ENCODE measurements at places on chromosomes 6 and 20. TPM values are rescaled to one million over a fixed set of nuclear protein-coding genes. Genes with fewer than 3 reads are reported as not detected.

Gene SUMO4
- 1.5 TPM for total RNA-seq

Gene GPX5
- not detected for total RNA-seq

Gene MDFI
- 62.6 TPM for total RNA-seq

Gene PDYN
- total RNA-seq: not detected

Gene CD93
- 3.7 TPM for total RNA-seq

Gene UNC93A
- total RNA-seq: not detected

Gene CEBPB
- 20.4 TPM for total RNA-seq

Gene ARMH2
- total RNA-seq: not detected

- DNase-seq: no peak
- no peak overlapping the region for H3K4me3 ChIP-seq
- H3K36me3 ChIP-seq: no peaks in the 10 kb centered on the region
- H3K4me1 ChIP-seq: peaks cover 63% of the 10 kb centered on the region
- H3K27ac ChIP-seq: peak overlapping the region; percentile 75
Observed at GRCh38 chr6:38024908-38025307, 205.4 kb downstream of the ZFAND3 start.

GRCh38 chr6:16494793-16495192 lies 256.4 kb downstream of the GMPR start:
- no peaks in the 10 kb centered on the region for H3K36me3 ChIP-seq
- H3K4me1 ChIP-seq: peaks cover 42% of the 10 kb centered on the region
- DNase-seq: no peak

DNA sequence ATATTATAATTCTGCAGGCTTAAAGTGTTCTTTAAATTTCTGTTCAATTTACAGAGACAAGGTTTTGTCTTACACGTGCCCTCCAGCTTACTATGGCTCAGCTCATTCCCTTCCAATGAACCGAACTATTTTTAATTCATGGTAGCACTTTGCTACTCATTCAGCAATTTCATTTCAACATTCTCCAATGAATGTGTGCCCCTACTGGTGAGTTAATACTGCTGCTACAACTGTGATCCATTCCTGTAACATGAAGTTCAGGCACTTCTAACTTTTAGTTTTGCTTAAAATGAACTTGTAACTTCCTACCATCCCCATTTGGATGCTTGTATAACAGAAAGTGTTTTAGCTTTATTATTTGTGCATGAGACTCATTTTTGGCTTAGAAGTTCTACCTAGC lies 99.7 kb downstream of the F13A1 start:
- DNase-seq: no peak
- no peaks in the 10 kb centered on the region for H3K27me3 ChIP-seq
- no peak overlapping the region for H3K27ac ChIP-seq
- no peak overlapping the region for H3K4me3 ChIP-seq
- peaks cover 28% of the 10 kb centered on the region for H3K4me1 ChIP-seq
- no peaks in the 10 kb centered on the region for H3K36me3 ChIP-seq

GRCh38 chr20:45341939-45342854 lies 6.0 kb downstream of the SDC4 start:
- no peak for DNase-seq
- peak overlapping the region; percentile 40 for H3K4me3 ChIP-seq
- no peaks in the 10 kb centered on the region for H3K36me3 ChIP-seq
- H3K27me3 ChIP-seq: no peaks in the 10 kb centered on the region
- H3K27ac ChIP-seq: peak overlapping the region; percentile 96
- H3K4me1 ChIP-seq: peaks cover 90% of the 10 kb centered on the region

DNA sequence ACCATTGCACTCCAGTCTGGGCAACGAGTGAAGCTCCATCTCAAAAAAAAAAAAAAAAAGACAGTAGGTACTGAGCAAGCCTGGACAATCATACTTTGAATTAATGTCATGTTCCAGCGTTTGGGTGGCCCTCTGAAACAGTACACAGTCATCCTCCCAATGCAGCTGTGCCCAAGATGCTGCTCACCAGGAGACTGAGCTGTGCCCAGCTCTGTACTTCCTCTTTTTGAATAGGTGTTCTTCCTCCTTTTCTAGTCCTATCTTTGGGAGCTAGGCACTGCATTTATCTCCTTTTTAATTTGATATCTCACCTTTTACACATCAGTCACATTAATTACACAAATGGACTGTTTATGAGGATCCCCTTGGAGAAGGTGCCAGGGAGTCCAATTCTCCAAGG lies 101.5 kb downstream of the RPP40 start:
- no peak overlapping the region for H3K4me3 ChIP-seq
- no peak for DNase-seq
- H3K27me3 ChIP-seq: no peaks in the 10 kb centered on the region
- H3K4me1 ChIP-seq: peaks cover 7% of the 10 kb centered on the region

- H3K36me3 ChIP-seq: no peaks in the 10 kb centered on the region
- peaks cover 4% of the 10 kb centered on the region for H3K4me1 ChIP-seq
- no peak overlapping the region for H3K4me3 ChIP-seq
Observed at GRCh38 chr6:35512006-35512405, 690 bp downstream of the TULP1 start.

- no peaks in the 10 kb centered on the region for H3K27me3 ChIP-seq
- no peak overlapping the region for H3K4me3 ChIP-seq
- H3K27ac ChIP-seq: no peak overlapping the region
- H3K4me1 ChIP-seq: peaks cover 5% of the 10 kb centered on the region
Observed at GRCh38 chr6:114061741-114062140, 90.8 kb upstream of the HDAC2 start.

GRCh38 chr6:147274776-147275175 lies 70.6 kb downstream of the STXBP5 start:
- H3K4me3 ChIP-seq: no peak overlapping the region
- no peak for DNase-seq
- H3K27me3 ChIP-seq: no peaks in the 10 kb centered on the region
- peaks cover 15% of the 10 kb centered on the region for H3K36me3 ChIP-seq
- no peak overlapping the region for H3K27ac ChIP-seq

DNA sequence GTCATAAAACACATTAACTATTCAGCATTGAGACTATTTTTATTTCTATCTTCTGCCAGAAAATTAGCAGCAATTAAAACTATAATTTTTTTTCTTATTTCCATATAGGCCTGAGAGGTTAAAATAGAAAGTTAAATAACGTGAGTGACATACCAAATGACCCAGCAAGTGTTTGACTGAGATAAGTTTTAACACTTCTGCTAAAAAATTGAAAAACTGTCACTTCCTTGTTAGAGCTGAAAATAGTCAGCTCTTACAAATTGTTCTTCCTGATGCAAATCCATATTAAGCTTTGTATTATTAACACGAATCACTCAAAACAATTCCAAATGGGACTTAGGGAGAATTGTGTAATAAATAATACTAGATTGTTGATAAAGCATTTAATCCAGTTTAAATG lies 26.5 kb upstream of the STX11 start:
- no peaks in the 10 kb centered on the region for H3K27me3 ChIP-seq
- no peak overlapping the region for H3K27ac ChIP-seq
- H3K36me3 ChIP-seq: no peaks in the 10 kb centered on the region

DNA sequence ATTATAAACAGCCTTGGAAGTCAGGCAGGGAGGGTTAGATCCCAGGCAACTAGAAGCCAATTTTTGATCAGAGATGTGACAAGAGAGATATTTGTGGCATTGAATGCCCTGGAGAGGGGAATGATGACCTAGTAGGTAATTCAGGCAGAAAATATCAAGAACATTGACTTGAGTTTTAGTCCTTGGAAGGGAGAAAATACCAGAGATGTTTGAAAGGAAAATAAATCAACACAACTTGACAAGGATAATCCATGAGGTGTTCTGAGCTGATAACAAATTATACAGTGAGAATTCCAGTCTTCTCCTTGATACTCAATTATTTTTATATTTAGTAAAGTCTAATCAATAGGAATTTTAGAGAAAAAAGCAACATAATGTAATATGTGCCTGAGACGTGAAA lies 10.6 kb upstream of the MARCKS start:
- peaks cover 4% of the 10 kb centered on the region for H3K4me1 ChIP-seq
- H3K36me3 ChIP-seq: no peaks in the 10 kb centered on the region
- DNase-seq: no peak
- H3K27ac ChIP-seq: no peak overlapping the region
- no peaks in the 10 kb centered on the region for H3K27me3 ChIP-seq

DNA sequence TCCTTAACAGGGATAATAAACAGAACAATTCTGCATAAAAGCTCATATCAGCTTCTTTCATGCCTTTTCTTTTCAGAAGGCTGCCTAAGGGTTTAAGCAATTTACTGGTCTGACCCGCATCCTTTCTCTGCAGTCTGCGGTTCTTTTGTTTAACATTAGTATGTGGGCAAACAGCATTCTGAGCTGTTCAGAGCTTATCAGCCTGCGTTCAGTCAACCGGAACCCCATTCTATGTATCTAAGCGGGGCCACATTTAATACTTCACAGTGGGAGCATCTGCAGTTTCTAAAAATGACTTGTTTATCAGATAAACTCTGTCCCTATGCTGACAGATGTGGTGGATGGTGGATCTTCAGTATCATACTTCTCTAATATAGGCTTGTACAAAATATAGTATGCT lies 758.9 kb upstream of the MMS22L start:
- no peak overlapping the region for H3K4me3 ChIP-seq
- no peak for DNase-seq
- H3K27me3 ChIP-seq: peaks cover 25% of the 10 kb centered on the region
- H3K36me3 ChIP-seq: no peaks in the 10 kb centered on the region
- H3K4me1 ChIP-seq: peaks cover 6% of the 10 kb centered on the region

GRCh38 chr6:73556836-73557235 lies 36.0 kb upstream of the EEF1A1 start:
- no peak for DNase-seq
- peaks cover 22% of the 10 kb centered on the region for H3K4me1 ChIP-seq
- H3K36me3 ChIP-seq: no peaks in the 10 kb centered on the region
- no peak overlapping the region for H3K4me3 ChIP-seq
- H3K27ac ChIP-seq: no peak overlapping the region

GRCh38 chr6:5053864-5054244 lies 31.3 kb upstream of the PPP1R3G start:
- peak overlapping the region; percentile 8 for H3K4me3 ChIP-seq
- no peaks in the 10 kb centered on the region for H3K27me3 ChIP-seq
- peaks cover 34% of the 10 kb centered on the region for H3K4me1 ChIP-seq
- peak overlapping the region; percentile 95 for H3K27ac ChIP-seq
- peaks cover 11% of the 10 kb centered on the region for H3K36me3 ChIP-seq

DNA sequence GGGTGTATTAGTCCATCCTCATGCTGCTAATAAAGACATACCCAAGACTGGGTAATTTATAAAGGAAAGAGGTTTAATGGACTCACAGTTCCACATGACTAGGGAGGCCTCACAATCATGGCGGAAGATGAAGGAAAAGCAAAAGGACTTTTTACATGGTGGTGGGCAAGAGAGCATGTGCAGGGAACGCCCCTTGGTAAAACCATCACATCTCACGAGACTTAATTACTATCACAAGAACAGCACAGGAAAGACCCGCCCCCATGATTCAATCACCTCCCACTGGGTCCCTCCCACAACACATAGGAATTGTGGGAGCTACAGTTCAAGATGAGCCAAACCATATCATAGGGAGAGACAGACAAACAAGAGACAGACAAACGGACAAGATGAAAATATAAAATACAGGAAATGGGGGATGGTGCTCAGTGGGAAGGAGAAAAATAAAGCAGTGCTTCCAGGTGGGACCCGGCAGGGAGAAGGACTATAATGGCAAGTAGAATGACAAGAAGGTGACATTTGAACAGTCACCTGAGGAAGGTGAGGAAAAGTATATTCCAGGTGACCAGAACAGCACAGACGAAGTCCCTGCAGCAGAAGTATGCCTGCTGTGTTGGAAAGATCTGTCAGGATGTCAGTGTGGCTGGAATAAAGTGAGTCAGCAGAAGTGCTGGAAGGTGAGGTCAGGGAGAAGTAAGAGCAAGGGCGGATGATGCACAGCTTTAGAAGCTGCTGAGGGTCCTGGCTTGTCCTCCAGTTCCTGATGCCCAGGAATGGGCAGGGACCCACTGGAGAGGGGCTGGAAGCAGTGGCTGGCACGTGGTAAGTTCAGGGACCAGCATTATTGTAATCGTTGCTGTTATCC lies 61.1 kb downstream of the SLC2A10 start:
- H3K36me3 ChIP-seq: peaks cover under 1% of the 10 kb centered on the region
- no peak for DNase-seq
- H3K4me3 ChIP-seq: no peak overlapping the region
- H3K27me3 ChIP-seq: peaks cover 40% of the 10 kb centered on the region
- H3K4me1 ChIP-seq: peaks cover 4% of the 10 kb centered on the region
- H3K27ac ChIP-seq: peak overlapping the region; percentile 18

DNA sequence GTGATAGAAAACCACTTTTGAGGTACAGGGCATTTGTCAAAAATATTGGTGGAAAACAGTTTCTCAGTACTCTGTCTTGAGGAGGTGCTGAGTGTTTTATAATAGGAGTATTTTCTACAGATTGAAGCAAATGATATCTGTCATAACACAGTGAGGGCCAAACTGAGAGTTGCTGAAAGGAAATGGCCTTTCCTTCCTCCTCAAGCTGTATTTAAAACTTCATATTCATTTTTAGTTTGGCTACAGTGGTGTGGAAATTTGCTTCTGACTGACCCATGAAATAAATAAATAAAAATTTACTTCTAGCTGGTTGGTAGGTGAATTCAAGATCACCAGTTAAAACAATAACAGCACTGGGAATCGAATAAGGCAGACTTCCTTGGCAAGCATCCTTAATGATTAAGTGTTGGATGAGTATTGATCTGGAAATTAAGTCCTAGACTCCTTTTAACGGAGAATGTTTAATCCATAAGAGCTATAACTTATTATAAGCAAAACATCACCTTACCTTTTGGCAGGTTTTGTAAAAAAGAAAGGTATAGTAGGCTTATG lies 828.6 kb upstream of the CITED2 start:
- H3K36me3 ChIP-seq: peaks cover 1% of the 10 kb centered on the region
- no peak overlapping the region for H3K4me3 ChIP-seq
- H3K27me3 ChIP-seq: no peaks in the 10 kb centered on the region
- peak overlapping the region; percentile 84 for H3K27ac ChIP-seq
